Tracheal epithelial cell (primary cell): ENCODE measurements at places on chromosomes 5 and 9. TPM values are rescaled to one million over a fixed set of nuclear protein-coding genes. Genes with fewer than 3 reads are reported as not detected.

NUTM2G gene
- total RNA-seq, result not detected in 2 replicates

PCDHB3 gene
- 0.21 and 0.48 TPM in 2 replicates for total RNA-seq

TRPM6 gene
- under 0.01 TPM in 1 of 2 replicates, not detected in the other for total RNA-seq

SOX30 gene
- total RNA-seq, result 0.24 TPM in 1 of 2 replicates, not detected in the other

DCAF12 gene
- total RNA-seq, result 18.6 and 23.0 TPM in 2 replicates

LRRC19 gene
- not detected in 2 replicates for total RNA-seq

SLC1A3 gene
- total RNA-seq, result 4.6 and 7.0 TPM in 2 replicates

PCDHGC5 gene
- 0.21 and 1.2 TPM in 2 replicates for total RNA-seq

HTR1A gene
- total RNA-seq, result not detected in 2 replicates

MUSK gene
- total RNA-seq, result not detected in 2 replicates

ENHO gene
- 0.48 TPM in 1 of 2 replicates, not detected in the other for total RNA-seq

GBGT1 gene
- 1.3 and 1.7 TPM in 2 replicates for total RNA-seq

ORM2 gene
- total RNA-seq, result not detected in 2 replicates

ZNF483 gene
- total RNA-seq, result 0.64 and 1.4 TPM in 2 replicates

VLDLR gene
- 32.5 and 32.8 TPM in 2 replicates for total RNA-seq

GPR150 gene
- 0.24 and 1.1 TPM in 2 replicates for total RNA-seq

SOHLH1 gene
- not detected in 2 replicates for total RNA-seq

TNFSF8 gene
- not detected in 2 replicates for total RNA-seq

RAB3C gene
- total RNA-seq, result not detected in 2 replicates

UGT3A1 gene
- total RNA-seq, result 1.4 TPM in 1 of 2 replicates, not detected in the other

MEIKIN gene
- total RNA-seq, result not detected in 2 replicates

C1QTNF3 gene
- 0.43 and 0.48 TPM in 2 replicates for total RNA-seq

GABRP gene
- under 0.01 TPM in 1 of 2 replicates, not detected in the other for total RNA-seq

OR1Q1 gene
- total RNA-seq, result not detected in 2 replicates

PCA3 gene
- not detected in 2 replicates for total RNA-seq

RFX3 gene
- total RNA-seq, result 1.2 and 2.1 TPM in 2 replicates

SPINK1 gene
- 3.6 TPM in 1 of 2 replicates, not detected in the other for total RNA-seq

AGXT2 gene
- under 0.01 TPM in 1 of 2 replicates, not detected in the other for total RNA-seq

CKMT2 gene
- not detected in 2 replicates for total RNA-seq

SLC28A3 gene
- total RNA-seq, result 0.43 and 7.7 TPM in 2 replicates

PCDHGA4 gene
- 0.24 TPM in 1 of 2 replicates, not detected in the other for total RNA-seq

CFAP77 gene
- not detected in 2 replicates for total RNA-seq

ANKRD33B gene
- total RNA-seq, result 0.43 and 2.4 TPM in 2 replicates

FABP6 gene
- 1.2 TPM in 1 of 2 replicates, not detected in the other for total RNA-seq

GDNF gene
- total RNA-seq, result under 0.01 TPM in 1 of 2 replicates, not detected in the other
